Activated T-cell treated with anti-CD3 and anti-CD28 coated beads, Interleukin-2, amount 50 U/mL, for 72 hours (primary cell): ENCODE measurements at places on chromosomes 2 and 18.

DNA sequence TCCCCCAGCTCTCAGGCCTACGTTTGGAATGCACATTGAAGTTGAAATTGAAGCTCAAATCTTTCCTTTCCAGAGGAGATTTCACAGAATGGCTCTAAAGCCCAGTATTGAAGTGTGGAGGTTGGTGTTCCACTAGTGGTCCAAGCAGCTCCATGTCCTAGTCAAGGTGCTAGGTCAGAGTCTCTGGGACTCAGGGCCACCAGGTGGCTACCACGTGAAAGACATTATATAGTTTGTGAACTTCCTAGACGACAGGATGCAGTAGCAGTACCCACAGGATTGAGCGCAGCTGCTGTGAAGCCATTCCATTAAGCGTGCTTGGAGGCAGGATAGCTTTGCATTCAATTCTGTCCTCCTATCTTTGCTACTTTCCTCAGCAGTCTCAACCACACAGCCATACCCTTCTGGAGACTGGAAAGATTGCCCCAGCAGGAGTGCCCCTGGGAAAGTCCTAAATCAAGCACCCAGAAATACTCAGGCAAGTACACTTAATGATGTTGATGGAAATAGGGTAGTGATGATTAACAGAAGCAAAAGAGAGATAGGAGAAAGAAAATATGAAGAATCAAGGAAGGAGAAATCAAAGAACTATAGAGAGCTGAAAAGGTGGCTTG is 4.7 kb upstream of the TGFA start:
- no peak for DNase-seq

DNA sequence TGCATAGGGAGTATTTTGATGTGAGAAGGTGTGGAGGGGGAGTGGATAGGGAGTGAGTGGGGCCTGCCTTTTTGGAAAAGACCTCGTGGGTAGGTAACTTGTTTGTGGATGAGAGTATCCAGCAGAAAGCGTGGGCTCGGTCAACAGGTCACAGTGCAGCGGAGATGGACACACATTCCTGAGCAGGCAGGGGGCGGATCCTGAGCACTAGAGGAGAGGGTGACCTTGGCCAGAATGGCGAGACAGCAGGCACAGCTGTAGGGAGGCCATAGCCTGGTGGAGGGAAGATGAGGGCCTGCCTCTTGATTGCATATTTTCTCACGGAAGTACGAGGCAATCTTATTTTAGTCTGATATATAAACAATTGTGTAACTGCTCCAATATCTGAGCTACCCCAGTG is 3.6 kb upstream of the MC2R start:
- no peak for DNase-seq

DNA sequence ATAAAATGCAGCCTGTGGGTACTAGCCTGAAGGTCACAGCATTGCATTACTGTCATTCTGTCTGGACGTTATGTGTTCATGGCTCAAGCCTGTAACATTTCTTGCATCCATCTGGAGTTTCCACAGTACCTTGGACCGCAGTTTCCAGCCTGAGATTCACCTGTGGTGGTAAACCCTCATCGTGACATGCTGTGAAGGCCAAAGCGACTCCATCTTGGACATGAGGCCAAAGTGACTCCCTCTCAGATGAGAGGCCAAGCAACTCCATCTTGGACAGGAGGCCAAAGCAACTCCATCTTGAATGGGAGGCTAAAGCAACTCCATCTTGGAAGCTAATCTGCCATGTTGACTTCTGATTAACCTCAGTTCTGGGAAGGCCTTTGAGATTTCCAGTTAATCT is 257.7 kb upstream of the MYT1L start:
- DNase-seq: no peak

DNA sequence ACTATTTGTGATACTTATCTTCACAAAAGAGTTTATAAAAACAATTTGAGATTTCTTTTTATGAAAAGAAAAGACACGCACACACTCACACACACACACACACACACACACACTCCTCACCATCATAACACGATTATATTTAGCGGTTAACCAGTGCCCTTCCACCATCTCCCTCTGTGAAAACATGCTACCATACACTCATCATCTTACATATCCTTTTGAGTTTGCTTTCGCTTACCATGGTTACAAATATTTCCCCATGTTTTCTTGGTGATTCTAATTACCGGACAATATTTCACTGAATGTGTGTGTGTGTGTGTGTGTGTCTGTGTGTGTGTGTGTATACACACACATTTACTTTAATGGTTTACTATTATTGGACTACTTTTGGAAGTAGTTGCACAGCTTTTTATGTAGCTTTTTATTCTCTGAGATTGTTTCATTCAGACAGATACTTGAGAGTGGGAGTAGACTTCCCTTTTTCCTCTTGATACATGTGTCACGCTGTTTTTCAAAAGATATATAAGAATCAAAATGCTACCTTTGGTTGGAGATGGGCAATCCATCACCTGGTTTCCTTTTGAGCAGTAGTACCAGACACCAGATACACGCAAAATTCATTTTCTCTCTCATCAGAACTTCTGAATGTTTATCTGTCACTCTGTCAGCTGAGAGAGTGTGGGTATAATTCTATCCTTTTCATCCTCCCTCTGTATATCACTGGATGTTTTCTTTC is 138.1 kb downstream of the SETBP1 start:
- peak; percentile 21 for DNase-seq
